Activated CD8-positive, alpha-beta memory T cell treated with anti-CD3 and anti-CD28 coated beads, Interleukin-2, amount 10 ng/mL, durations not matched to agents 7 days and 5 days (primary cell): ENCODE measurements at places on chromosomes 12 and 14.

DNA sequence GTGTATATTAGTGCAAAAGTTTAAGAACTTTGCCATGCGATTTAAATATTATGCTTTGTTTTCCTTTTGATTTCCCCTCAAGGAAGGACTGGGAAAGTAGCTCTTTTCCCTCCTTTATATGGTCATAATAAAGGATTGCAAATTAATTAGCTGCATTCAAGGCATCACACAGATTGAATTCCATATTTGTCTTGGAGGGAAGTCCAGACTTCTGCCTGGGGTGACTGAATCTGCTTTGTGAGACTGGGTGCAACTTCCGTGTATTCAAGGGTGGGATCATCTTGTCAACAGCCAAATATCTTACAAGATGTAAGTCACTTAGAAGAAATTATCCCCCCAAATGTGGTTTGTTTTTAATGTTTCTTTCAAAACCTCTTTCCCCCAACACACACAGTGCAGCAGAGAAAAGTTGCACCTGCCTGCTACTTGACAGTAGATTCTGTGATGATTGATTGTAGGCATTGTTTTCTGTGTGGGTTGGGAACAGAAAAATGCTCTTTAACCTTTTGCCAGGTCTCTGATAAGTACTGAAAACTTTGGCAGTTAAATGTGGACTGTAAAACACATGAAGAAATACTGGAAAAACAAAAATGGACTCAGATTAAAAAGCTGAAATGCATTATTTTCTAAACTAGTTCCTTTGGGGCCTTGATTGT, 28.4 kb downstream of the STK38L start:
- DNase-seq = no peak

- no peak for DNase-seq
Observed at GRCh38 chr12:99387661-99388060, 259.9 kb upstream of the GARIN6 start.

DNA sequence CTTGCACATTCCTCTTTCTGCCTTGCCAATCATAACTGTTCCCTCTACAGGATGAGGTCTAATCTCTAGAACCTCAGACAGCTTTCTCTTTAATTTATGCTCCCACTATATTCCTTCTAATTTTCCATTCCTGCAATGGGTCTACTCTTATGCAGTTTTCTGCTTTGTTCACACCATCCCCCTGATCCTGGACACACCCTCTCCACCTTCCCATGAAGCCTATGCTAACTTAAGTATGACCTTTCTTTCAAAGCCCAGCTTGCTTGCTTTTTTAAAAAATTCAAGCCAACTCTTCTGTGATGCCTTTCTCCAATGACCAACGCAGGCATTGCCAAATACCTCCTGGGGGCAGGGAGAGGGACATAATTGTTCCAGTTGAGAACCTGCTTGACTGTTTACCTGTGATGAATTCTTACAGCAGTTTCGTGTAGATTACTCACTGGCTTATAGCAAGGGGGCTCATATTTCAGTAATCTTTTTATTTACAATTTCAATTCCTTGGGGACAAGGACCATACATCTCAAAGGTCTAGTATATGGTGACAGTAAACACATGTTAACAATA, 7.8 kb downstream of the SLC38A1 start:
- no peak for DNase-seq

DNA sequence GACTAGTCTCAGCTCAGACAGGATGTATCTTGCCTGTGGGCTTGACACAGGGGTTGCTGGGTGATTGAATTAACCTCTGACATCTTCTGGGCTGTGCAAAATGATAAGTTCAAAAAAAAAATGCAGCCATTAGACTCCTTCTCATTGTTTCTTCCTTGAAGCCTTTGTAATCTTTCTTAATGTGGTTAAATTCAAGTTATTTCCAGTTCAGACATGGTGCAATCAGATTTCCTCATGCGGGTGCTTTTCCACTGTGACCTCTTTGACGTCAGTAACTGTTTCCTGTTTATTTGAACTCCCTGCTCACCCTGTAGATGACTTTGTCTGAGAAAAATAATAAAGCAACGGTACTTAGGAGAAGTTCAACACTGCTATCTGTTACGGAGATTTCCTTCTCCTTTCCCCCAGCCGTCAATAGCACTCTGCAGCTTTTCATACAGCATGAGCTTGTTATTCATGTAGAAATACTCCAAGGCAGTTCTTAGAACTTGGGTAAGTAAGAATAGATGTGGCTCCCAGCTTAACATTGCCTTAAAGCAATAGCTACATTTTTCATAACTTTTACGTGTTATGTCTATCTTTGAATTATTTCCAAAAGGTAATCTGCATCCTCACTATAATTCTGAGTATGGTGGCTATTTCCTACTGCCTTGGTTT, 155.5 kb downstream of the PRKCH start:
- peak; percentile 84 for DNase-seq

DNA sequence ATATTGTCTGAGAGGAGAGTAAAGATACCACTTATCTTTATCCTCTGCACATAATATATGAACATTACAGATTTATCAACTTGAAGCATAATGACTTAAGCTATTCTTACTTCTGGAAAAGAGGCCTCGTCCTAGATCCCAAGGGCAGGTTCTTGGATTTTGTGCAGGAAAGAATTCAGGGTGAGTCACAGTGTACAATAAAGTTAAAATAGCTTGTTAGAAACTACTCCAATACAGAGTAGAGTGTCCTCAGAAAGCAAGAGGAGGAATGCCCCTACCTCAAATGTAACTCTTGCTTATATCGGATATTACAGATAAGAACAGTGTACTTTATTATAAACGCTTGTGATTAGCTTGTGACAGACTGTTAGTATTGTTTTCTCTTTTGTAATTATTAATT, 41.9 kb upstream of the ABCC9 start:
- DNase-seq = no peak

DNA sequence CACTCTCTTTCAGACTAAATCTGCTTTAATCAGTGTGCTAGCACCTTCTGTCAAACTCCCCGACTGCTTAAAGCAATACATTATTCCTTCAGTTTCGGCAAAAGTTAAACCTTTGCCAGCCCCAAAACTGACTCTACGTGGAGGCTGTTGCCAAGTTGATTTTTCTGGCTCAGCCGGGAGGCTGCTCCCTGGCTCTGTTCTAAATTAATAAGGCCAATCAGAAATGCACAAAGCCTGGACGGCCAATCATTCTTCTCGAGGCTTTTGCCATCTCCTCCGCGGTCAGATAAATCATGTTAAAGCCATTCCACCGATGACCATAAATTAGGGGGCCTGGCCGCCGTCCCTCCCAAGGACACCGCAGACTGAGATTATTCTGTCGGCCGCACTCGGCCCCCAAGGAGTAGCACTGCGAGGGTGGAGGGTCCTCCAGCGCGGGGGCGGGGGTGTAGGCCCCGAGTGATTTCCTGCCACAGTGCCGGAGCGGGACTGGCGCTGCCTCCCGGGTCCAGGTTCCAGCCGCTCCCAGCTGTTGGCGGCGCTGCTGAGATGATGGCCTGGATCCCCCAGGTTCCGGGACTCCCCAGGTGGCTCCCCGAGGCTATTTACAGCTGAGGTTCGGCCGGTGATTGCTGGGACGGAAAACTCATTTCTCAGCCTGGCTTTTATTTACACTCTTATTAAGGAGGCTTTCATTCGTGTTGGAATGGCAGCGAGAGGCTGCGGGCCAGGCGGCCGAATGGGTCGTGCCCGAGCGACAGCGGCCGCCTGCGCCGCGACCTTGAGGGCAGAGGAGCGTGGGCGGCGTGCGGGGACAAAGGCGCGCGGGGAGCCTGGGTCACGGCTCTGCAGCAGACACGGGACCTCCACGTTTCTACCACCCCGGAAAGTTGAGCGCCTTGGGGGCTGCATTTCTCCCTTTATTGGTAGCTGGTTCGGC, 165.1 kb downstream of the MON2 start:
- DNase-seq = no peak

DNA sequence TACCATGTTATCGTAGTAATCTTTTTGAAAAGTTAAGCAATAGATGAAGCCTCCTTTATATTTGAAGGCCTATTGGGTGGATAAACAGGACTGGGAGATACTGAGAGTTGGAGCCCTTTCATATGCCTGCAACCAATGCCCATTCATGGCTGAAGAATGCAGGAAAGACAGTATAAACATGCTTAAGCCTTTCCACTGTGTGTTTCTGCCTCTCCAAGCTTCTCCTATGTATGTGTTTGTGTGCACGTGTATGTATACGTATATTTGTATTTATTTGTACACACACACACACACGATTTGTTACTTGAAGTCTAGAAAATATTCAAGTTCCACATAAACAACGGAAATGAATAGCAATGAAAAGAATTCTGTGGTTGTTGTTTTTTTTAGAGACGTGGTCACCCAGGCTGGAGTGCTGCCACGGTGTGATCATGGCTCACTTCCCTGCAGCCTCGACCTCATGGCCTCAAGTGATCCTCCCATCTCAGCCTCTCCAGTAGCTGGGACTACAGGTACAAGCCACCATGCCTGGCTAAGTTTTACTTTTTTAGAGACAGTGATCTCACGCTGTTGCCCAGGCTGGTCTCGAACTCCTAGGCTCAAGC, 1453.5 kb downstream of the AACS start:
- DNase-seq = no peak

GRCh38 chr14:22007363-22007762, 333.7 kb upstream of the OR4E1 start:
- DNase-seq = no peak

GRCh38 chr12:18145924-18146323, 55.9 kb upstream of the RERGL start:
- no peak for DNase-seq

GRCh38 chr14:100376751-100377171, 53.6 kb downstream of the SLC25A47 start:
- DNase-seq = no peak

DNA sequence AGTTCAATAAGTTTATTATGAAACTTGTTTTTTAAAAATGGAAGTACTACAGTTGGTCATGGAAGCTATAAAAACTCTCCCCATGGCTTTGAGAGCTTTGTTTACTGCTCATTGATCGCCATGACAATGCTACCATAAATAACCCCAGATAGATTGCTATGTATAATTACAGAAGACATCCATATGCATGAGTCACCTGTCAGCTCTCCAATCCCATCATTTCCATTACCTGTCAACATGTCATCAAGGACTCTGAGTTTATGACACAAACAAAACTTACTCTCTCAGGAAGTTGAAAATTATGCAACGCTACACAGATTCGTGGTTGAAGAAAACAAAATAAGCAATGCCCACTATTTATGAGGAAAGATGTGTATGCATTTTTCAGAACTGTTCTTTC, 144.4 kb downstream of the SEC23A start:
- no peak for DNase-seq

GRCh38 chr14:71363946-71364925, 457.0 kb downstream of the PCNX1 start:
- DNase-seq = no peak

GRCh38 chr14:65958664-65959562, 527.3 kb upstream of the CCDC196 start:
- no peak for DNase-seq

GRCh38 chr14:36857136-36857535, 195.5 kb downstream of the PAX9 start:
- DNase-seq = no peak

DNA sequence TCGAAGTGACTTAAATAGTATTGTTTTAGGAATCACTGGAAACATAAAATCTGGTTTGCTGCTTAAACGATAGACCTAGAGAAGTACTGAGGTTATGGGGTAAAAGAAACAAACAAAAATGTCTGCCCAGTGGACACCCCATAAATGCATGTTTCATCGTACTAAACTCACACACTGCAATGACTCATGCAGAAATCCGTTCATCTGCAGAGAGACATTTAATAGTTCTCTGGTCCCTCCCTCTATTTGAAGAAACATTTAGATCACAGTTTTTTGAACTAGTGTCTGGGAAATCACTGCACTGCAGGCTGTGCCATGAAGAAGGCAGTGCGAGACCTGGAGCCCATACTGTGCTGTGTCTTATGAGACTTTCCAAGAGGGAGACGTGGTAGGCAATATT, 25.5 kb downstream of the SLC17A8 start:
- DNase-seq = no peak

DNA sequence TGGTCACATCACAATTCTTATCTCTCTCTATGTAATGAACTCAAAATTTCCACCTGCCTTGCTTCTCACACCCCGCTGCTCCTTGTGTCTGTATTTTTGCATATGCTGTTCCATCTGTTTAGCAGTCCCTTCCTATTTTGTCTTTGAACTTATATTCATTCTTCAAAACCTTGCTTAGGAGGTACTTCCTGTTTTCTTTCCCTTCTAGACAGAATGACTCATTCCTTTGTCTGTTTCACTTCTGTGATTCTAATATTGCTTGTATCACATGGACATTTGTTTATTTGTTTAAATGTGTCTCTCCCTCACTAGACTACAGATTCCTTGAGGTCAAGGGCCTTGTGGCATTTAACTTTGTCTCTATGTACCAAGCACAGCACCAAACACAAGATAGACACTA, 424.2 kb downstream of the ETNK1 start:
- DNase-seq = no peak

GRCh38 chr14:87888136-87888999, 104.6 kb downstream of the GALC start:
- peak; percentile 49 for DNase-seq
